HS-5 (cell line): ENCODE measurements at places on chromosomes 5 and 9.
A peak's percentile ranks its signal among the peaks of the same experiment; 100 is the strongest.

DNA sequence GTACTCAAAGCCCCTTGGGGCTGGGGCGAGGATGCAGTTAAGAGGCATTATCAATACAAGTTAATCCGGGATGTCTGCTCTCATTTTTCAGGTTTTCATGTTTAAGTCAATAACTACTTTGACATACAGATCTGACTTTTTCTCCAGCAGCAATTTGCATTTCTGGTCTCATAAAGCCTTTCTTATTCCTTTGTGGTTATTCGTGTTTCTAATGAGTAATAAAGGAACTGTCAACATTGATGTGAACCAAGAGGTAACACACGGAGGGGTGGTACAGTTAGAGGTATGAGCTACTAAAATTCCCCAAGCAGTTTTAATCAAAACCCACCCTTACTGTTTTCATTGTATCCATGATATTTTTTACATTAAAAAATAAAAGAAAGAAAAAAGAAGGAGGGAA, 138.0 kb upstream of the NFIB start:
- DNase-seq: no peak

- DNase-seq: no peak
Observed at GRCh38 chr5:103436656-103437055, 125.9 kb downstream of the NUDT12 start.

DNA sequence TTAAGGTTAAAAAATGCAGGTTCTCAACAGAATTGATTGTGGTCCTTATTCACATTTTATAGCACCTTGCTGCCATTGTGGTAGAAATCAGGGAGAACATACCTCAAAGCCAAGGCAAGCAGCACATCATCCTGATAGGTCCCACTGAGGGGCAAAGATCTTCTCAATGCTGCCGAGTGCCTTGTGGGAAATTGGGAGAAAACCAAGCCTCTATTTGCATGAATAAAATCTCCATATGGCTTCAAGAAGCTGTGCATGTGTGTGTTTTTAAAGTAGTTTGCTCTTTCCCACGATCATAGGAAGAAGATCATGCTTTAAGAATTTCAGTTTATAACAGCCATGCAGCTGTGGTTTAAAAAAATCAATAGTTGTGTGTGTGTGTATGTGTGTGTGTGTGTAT, 216.9 kb upstream of the FBXL7 start:
- no peak for DNase-seq

DNA sequence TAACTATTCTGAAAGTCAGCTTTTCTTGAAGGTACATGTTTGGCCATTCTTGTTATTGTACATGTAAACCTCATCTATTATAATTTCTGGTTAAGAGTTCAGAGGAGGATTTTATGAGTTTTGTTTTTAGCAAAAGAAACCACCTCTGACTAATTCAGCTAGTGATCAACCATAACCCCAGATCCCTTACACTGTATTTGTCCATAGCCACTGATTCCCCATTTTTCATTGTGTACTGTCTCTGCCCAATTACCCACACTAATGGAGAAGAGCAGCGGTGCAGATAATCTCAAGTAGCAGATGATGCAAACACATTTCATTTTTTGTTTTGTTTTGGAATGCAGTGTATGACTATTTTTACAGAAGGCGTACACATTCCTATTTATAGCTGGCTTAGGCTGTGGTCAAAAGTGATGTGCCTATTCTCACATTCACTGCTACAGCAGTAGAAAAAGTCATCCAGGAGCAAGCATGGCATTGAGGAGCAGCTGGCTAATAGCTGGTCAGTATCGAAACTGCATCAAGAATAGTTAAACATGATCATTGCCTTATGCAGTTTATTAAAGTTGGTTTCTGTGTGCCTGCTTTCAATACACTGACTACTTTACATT, 988.3 kb downstream of the DTWD2 start:
- no peak for DNase-seq

DNA sequence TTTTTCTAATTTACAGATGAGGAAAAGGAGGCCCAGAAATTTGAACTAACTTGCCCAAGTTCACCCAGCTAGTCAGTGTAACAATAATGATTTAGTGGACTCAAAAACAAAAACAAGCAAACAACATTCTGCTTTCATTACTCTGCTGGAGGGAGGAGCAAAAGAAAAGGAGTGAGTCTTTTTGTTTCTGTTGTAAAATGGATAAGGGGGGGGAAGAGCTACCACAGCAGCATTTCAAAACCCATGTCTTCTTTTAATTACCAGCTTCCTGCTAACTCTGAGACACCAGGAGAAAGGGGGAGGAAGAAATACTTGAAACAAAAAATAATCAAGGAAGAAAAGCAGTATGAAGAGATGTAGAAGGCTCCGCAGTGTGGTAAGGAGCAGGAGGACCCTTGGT, 39.2 kb upstream of the EQTN start:
- DNase-seq: no peak

DNA sequence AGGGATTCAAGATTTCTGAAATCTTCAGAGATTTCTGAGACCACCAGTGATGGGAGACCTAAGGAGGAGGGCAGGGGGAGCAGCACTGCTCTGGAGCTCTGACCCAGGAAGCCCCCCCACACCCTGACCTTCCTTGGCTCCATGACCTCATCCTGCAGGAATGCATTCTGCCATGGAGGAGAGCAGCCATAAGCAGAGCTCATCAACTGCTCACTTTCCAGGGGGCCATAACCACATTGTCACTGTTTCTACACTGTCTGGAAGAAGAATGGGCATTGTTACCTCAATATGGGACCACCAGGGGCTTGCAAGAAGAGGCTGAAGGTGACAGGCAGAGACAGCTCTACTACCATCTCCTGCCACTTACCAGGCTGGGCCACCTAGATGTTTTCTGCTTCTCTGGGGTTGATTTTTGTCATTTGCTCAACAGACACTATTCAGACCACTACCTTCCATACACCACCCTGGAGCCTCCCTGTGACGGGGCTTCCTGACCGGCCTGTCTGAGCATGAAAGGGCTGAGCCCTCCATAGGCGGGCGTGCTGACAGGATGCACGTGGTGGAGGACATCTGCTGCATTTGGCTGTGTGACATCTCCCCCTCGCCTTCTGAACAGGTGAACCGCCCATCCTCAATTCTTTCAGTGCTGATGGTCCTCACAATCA, 2.3 kb upstream of the TSC1 start:
- DNase-seq: no peak

DNA sequence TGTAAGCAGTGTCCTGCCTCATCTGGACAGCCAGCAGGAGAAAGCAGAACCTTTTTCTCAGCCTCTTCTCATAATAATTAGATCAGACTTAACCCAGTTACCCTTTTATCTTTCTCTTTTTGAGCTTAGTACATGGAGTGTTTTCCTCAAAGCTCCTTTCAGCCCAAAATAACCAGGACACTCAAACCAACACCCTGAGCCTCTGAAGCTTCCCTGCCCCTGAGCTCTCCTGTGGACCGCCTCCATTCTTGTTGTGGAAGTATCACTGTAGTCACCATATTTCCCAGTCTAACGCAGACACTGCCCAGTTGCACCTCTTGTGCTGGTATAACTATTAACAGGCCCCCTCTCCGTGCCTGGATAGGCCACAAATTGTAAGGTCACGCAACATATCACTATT, 53.8 kb upstream of the ZNF622 start:
- no peak for DNase-seq

DNA sequence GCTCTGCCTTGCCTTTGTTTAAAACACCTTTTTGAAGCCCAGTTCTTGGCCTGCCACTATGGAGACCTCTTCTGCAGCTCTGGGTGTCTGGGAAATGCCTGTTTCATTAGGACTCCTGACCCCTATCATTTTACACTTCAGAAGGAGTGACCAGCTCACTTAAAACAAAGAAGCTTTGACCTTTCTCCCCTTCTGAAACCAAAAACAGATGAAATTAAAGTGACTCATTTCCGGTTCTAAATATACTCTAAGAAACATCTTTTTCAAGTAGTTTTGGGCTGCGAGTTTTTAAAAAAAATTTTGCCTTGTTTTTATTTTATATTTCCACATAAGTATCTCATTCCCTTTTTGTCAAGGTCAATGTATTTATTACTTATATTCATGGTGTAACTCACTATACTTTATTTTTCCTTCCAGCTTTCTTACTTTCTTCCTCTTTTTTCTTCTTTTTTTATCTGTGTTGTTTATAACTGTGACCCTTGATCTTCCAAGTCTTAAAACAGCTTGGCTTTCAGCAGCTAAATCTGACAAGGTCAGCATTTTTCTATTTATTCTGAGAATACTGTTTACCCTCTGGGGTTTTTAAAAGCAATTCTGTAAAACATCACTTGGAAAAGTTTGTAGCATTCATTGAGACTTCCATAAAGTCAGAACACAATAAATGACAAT, 672.9 kb downstream of the NR2F1-AS1 start:
- DNase-seq: peak; percentile 64

GRCh38 chr5:169697976-169698375, 60.9 kb downstream of the DOCK2 start:
- DNase-seq: no peak

- DNase-seq: no peak
Observed at GRCh38 chr9:88748566-88749261, 213.7 kb downstream of the NXNL2 start.

DNA sequence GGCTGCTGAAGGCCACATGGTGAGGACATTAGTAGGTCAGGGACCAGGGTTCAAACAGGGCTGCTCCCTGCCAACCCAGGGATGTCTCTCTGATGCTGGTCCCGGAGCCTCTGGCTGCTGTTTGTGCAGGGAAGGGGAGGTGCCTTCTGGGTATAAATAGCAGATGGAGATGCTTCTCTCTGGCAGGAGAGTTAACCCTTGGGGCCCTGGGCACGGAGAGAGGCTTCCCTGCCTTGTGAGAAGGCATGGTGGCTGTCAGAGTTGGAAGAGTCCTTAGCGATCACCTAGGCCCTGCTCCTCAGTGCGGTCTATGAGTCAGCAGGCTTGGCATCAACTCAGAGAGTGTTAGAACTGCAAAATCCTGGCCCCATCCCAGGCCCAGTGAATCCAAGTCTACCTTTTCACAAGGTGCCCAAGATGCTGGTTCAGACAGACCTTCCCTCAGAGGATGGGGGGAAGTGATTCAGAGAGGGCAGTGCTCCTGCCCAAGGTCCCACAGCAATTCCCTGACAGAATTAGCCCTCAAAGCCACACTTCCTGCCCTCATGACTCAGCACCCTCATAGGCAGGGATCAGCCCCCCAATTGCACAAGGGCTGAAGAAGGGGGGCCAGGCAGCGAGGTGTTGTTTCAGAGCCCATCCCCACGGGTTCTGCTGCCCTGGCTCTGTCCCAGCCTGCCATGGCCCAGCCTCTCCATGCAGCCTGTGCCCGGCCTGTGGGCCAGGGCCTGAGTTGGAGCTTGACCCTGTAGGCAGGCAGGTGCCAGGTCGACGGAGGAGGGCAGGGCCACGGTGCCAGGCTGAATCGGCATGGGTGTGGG, 25.6 kb downstream of the CAMK2A start:
- peak; percentile 72 for DNase-seq

- no peak for DNase-seq
Observed at GRCh38 chr5:52134013-52134650, 653.6 kb upstream of the ITGA1 start.

DNA sequence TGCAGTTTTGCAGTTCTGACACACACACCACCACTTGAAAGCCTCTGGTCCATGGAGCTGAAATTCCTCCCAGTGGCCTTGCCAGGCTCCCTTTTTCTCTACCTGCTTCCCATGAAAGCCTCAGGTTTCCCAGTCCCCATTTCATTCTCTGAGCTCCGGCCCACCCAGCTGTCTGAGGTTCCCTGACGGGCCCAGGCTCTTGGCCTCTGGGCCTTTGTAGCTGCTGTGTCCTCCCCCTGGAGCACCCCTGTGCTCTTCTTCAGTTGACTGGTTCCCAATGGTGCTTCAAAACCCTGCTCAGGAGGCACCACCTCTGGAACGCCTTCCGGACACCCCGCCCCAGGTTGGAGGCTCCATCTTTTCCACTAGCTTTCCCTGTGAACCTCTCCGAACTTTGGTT, 155.9 kb upstream of the SHB start:
- DNase-seq: no peak

DNA sequence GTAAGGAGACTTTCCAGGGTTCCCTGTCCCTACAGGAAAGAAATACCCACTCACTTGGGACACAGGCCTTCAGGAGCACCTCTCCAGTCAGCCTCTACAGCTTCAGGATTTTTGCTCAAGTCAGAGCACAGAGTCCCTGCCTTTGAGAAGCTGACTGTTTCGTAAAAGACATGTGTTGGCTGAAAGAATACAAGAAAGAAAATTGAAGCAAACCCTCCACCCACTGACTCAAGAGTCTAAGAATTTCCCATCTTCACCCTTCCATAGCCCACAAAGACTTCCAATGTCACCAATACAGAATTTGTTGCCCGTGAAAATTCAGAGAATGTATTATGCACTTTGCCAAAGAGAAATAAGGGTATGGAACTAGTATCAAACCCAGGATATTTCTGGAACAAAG, 53.0 kb upstream of the ZNF622 start:
- no peak for DNase-seq

GRCh38 chr5:57524348-57525060, 41.9 kb upstream of the ACTBL2 start:
- no peak for DNase-seq

DNA sequence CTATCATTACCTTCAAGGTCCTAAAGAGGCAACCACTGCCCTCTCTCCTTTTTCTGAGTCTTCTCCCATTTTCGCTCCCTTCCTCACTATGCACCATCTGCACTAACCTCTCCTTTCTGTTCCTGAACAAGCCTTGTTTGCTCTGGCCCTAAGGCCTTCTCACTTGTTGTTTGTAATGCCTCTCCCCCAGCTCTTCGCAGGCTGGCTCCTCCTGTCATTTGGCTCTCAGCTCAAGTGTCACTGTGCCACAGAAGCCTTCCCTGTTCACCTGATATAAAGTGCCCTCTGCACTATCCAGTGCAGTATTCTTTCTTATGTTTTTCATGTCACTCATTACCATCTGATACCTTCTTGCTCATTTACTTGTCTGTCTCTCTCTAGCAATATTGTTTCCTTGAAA, 303.7 kb downstream of the KCNN2 start:
- DNase-seq: no peak

DNA sequence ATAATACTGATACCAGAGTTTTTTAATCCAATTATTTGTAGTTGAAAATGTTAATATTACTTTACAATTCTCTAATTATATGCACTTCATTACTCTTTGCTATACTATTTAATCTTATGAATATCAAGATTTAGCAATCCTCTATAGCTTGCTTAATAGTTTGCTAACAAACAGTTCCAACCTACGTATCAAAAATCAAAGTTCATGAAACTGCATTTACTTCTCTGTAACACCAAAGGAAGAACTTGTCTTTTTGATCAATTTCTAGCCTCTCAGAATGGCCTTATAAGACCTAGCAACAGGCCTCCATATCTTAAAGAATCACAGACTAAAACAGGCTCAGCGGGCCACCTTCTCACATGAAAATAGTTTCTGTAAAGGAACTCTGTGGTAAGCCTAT, 68.9 kb downstream of the ADAMTS6 start:
- no peak for DNase-seq
